MG63 (cell line): ENCODE measurements at places on chromosomes 3 and 15.
A peak's percentile ranks its signal among the peaks of the same experiment; 100 is the strongest.

DNA sequence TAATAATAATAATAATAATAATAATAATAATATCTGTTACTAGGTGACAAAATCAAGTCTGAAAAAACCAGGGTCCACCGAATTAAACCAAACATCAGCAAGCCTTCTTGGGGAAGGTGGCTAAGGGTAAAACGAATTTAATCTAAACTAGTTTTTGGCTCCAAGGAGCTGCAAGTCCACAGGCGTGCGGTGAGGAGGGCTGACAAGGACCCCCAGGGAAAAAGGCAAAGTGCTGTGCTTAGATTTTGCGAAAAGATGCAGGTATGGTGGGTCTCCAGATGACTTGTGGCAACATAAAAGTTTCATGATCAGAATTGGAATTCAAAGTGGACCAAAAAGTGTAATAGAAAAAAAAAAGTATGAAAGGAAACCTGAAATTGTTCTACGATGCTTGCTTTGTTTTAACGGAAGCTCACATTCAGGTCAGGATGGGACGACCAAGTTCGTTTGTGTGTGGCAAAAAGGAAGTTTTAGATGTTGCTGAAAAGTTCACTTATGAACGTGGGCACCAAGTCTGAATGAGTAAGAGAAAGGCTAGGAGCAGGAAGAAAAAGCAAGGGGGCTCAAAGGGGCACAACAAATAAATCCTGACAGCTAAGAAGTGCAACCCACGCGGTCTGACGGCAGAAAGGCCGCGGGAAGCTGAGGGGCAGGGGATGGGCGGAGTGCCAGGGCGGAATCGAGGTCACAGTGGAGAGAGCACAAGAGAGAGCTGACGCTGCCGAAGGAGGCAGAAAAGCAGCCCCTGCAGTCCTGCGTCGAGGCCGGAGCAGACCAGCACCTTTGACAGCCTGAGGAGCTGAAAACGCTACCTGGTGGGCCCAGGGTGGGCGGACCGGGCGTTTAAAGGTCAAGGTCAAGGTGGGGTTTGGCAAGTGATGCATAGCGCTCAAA lies 1.1 kb downstream of the WDR82 start:
- peak; percentile 79 for DNase-seq

GRCh38 chr15:78960308-78960707 lies 15.5 kb upstream of the CTSH start:
- DNase-seq: no peak

DNA sequence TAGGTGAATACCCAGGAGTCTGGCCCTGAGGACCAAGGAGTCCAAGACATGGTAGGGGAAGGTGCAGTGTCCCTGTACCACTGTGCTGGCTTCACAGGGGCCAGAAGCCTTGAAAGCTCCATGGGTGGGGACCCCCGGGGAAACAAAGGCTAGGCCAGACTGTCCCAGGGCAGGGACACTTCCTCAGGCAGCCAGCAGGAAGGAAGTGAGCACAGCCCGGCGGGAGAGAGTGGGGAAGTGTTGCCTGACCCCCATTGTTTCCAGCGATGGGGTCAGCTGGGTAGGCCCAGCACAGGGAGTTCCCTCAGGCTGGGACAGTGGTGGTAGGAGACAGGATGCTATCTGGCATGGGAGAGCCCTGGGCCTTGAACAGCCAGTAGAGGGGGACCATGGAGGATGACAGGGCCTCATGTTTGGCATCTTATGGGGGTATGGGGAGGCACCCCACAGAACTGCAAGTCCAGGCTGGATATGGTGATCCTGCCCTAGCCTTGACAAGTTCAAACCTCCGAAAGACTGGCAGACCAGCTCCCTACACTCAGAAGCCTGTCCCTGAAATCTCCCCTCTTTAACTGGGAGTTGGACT lies 1.2 kb upstream of the HYAL2 start:
- no peak for DNase-seq

DNA sequence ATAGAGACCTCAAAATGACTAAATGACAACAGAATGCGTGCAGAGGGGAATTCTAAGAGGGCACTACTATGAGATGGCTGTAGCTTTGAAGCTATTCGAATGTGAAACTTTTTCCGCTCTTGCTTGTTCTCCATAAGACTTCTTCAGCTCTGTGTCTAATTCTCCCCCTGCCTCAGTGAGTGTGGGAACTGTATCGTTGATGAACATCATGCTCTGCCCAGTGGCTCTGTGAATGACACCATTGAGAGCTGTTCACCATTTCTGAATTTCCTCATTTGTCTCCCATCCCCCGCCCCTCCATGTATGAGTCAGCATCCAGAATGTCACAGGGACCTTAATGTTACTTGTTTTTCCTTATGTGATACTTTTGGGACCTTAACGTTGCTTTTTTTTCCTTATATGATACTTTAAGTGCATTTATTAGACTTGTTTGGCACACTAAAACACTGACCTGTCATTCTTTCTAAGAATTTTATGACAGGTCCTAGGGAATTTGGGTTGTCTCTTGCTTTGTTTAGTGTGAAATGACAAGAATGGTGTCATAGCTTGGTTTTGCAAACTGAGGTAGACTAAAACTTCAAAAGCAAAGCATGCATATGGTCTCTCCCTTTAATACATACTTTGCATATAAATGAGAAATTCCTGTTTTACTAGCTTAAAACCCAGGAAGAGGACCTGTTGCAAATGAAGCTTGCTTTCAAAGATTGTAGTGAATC lies 99.6 kb downstream of the FNDC3B start:
- DNase-seq: no peak

- DNase-seq: no peak
Observed at GRCh38 chr3:86047161-86047560, 943.8 kb downstream of the VGLL3 start.

DNA sequence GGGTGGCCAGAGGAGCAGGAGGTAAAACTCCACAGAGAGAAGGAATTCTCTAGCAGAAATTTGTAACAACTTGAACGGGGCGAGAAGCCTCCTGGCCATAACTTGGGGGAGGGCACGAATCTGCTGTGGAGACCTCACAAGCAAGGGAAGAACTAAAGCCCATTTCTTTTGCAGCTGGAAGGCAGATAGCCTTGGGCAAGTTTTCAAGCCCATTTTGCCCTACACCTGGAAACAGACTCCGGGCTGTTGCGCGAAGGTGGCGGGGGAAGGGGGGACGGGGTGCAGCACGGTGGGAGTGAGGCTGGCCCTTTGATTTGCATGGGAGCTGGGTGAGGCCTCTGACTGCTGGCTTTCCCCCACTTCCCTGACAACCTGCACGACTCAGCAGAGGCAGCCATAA lies 168.8 kb downstream of the MEGF11 start:
- DNase-seq: no peak

DNA sequence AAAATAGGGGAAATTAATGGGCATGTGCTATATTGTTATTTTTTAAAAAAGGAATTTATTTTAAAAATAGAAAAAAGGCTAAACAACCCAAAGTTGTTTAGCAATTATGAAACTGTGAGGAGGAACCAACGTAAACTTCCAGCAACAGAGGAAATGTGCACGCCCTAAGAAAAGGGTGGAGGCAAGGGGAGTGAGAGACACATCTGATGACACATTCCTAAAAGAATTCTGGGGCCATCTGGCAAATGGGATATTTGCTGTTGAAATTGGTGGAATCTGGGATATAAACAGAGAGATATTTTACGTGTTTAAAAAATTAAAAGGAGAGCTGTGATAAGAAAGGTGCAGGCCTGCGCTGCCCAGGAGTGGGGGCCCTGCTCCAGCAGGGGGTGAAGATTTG lies 50.8 kb upstream of the MUC13 start:
- DNase-seq: peak; percentile 75

DNA sequence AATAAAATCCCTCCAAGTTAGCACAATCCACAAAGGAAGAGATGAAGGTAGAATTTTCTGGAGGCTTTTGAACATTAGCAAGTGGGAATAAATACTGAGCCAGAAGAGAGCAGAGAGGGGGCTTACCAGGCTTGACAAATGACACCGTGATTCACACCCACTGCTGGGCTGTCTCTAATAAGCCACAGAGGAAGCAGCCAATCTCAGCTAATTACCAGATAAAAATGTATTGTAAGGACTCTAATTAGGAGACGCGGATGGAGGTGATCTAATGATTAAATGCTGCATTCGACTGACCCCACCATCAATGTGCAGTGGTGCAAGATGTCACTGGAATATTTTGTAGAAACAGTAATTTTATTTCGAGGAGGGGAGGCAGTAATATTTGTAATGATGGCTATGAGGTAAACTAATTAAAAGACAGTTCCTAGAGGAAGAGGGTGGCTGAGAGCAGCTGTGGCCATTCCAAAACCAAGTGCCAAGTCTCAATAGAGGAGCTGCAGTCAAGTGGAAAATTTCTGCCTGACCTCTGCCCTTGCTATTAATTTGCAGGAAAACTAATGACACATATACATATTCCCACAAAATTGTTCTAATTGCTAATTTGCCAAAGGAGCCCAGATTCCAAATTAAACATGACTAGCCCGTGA lies 602.2 kb downstream of the FOXP1 start:
- DNase-seq: no peak

DNA sequence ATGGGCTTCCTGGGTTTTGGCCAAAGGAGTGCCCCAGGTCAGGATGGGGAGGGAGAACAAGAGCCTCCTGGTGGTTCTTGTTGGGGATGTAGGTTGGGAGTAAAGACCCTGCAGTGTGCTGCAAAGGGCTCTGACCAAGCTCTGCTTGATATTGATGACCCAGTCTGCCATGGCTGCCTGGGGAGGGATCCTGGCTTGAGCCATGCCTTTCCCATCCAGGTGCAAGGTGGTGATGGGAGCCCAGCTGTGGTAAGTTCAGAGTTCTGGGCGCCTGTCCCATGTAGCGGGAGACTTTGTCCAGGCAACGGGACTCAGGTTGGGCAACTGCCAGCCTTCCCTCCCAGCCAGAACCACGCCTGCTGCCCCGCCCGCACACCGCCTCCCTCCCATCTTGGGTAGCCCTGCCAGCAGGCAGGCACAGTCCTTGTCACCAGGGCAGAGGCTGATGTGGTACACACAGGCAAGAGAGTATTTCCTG lies 2.6 kb downstream of the GNAI2 start:
- peak; percentile 62 for DNase-seq

DNA sequence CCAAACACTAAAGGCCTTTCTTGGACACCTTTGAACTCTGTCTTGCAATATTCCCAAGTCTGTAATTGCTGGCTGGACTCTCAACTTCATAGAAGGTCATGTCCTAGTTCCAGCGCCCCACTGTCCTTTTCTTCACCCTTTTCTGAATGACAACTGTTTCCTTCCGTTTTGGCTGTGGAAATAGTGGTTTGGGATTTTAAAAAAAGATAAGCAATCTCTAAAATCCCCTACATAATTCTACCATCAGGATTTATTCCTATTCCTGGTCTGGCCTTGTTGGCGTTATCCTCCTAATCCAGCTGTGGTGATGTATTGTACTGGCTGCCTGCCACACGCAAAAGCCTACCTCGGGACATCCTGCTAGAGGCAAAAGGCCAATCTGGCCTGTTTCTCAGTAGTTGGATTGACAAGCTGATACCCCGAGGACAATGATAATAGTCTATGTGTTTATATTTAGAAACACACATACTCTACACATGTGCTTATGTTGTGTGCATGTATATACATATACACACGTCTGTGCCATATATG lies 440.3 kb upstream of the DPH6 start:
- peak; percentile 12 for DNase-seq

GRCh38 chr15:53434174-53434678 lies 325.2 kb downstream of the WDR72 start:
- no peak for DNase-seq

DNA sequence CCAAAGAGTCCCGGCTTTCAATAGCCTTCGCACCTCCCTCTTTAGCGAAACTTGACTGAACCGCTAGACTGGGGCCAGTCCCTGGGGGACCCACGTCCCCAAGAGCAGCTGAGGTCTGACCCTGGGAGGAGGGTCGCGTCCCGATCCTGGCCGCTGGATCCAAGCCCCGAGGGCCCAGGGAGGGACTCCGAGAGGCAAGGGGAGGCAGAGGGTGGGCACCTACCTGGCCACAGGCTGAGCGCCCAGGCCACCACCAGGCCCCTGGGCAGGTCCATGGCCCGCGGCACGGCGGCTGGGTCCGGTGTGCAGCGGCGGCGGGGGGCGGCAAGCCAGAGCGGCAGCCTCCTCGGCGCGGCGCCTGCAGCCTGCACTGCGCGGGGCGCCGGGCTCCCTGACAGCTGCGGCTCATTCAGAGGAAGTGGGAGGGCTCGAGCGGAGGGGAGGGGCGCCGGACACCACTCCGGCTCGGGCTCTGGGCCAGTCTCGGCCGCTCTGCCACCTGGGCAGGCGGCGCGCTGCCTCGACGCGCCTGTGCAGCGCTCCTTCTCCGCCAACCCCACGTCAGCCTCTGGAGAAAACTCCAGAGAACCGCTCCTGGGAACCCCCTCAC lies at the start of gene ITGA11:
Gene ITGA11 (minus strand): TSS at position 372 of the 610 bp plus-strand sequence. CDS start 97 bp downstream, at position 275.
- peak; percentile 90 for DNase-seq

DNA sequence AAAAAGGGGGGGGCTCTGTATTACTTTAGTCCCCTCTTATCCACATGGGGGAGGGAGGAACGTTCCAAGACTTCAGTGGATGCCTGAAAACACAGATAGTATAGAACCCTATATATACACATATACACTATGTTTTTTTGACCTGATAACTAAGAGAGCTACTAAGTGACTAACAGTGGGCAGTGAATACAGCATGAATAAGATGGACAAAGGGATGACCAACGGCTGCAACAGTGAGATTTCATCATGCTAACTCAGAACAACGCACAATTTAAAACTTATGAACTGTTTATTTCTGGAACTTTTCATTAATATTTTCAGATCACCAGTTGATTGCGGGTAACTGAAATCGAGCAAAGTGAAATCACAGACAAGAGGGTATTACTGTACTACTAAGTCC lies 7.3 kb downstream of the DCUN1D1 start:
- DNase-seq: no peak

GRCh38 chr3:45362161-45362560 lies 26.2 kb upstream of the LARS2 start:
- no peak for DNase-seq

GRCh38 chr3:135238236-135238830 lies 443.3 kb downstream of the EPHB1 start:
- no peak for DNase-seq

- no peak for DNase-seq
Observed at GRCh38 chr3:197465197-197465995, 90.4 kb downstream of the BDH1 start.

- no peak for DNase-seq
Observed at GRCh38 chr15:50744601-50745000, 20.9 kb downstream of the SPPL2A start.

GRCh38 chr3:111210866-111211564 lies 139.4 kb downstream of the NECTIN3 start:
- DNase-seq: peak; percentile 30

DNA sequence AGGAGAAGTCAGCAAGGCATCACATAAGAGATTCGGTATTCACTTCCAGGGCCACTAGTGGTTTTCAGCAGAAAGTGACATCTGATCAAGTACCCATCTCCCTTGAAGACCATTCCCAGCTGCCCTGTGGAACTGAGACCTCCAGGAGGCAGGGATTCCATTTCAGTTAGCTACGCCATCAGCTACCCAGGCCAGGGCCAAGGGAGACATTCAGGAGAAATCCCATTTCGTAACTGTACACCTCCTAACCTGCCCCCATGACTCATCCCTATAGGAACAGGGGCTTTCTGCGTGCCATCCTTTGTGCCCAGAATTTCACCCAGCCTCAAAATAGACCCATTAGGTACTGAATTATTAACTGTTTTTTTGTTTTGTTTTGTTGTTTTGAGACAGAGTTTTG lies 24.7 kb downstream of the SPATA12 start:
- DNase-seq: no peak

- no peak for DNase-seq
Observed at GRCh38 chr15:92288755-92289154, 104.9 kb upstream of the ST8SIA2 start.
